ENCODE measurements at places on chromosomes 16 and 17.
A peak's percentile ranks its signal among the peaks of the same experiment; 100 is the strongest.

DNA sequence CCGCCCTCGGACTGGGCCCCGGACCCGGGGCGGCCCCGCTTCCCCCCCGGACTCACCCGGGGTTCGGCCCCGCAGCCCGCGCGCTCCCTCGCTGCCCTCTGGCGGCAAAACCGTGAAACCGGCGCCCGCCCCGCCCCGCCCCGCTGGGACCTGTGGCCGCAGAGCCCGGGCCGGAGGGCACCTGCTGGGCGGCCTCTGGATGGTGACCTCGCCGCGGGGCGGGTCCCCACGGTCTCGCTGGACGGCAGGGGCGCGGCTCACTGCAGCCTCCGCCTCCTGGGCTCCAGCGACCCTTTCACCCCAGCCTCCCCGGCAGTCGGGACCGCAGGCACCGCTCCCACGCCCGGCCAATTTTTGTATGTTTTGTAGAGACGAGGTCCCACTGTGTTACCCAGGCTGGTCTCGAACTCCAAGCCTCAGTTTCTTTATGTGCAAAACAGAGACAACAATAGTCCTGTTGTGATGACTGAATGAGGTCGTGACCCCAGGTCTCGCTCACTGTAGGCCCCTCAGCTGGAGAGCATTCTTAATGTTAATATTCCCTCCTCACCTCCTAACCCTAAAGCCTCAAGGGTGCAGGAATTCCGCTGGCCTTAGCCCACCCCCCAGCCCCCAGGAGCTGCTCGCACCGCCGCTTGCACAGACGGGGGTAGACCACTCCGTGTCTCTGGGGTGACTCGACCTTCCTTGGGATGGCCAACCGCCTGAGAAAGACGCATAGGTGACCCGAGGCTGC is 33.7 kb upstream of the RPH3AL start:
- DNase-seq: no peak

- DNase-seq: no peak
Measured at GRCh38 chr16:70687102-70687511, 1.3 kb upstream of the MTSS2 start.

GRCh38 chr17:75647061-75647460 is 13.8 kb downstream of the SMIM5 start:
- no peak for DNase-seq

GRCh38 chr17:79954281-79955166 is 81.1 kb downstream of the TBC1D16 start:
- no peak for DNase-seq

DNA sequence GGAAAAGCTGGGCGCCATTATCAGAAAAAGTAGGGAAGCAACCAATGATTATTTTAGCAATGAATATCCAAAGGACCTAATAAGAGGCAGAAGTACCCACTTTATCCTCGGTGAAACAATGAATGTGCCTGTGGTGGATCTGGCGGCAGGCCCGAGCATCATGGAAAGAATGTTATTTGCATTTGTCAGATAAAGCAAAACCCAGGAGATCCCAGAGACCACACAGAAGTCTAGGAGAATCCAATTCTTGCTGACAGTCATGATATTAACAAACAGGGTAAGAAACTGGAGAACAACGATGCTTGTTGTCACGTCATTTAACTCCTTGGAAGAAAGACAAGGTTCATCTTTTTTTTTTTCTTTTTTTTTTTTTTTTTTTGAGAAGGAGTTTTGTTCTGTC is 12.0 kb upstream of the TNRC6A start:
- DNase-seq: peak; percentile 34

DNA sequence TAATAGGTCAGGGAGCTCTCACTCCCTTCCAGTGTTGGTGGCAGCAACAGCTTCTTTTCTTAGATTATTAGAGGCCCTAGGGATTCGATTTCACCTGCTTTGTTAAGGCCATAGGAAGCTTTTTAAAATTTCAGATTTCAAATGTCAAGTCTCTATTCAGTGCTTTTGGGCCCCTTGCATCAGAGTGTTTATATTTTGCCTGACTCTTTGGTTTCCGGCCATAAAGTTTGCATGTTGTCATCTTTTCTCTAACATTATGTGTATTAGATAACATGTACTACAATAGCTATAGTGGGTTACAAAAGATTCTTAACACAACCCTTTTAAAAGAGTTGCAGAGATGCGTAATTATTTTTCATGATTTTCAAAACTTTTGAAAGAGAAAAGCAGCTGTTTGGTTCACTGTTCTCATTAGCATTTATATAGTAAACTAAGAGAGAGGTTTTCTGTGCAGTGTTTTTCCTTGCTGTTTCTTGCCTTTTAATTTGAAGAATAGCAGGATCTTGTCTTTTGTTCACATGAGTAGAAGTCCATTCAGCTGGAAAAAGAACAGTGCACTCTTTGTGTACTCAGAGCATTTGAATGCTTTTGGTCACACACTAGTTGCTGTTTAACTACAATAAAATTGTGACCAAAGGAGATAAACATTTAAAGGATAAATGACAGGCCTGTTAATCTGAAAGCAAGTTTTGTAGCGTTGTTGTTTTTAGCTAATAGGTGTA is 52.5 kb downstream of the FTO start:
- no peak for DNase-seq

- no peak for DNase-seq
Measured at GRCh38 chr17:6599364-6599763, 41.1 kb downstream of the KIAA0753 start.

DNA sequence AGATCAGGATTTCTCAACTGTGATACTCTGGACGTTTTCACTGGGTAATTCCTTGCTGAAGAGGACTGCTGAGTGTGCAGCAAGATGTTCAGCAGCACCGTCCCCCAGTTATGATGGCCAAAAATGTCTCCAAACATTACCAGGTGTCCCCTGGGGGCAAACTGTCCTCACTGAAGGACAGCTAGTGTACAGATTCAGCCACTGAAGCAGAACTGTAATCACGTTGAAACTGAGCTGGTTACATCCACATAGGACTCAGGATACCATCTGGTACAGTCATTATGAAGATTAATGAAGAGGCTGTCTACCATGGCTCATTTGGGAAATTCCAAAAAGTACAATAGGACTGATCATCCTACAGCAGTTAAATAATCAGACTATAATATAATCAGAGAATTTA is 43.3 kb upstream of the GINS3 start:
- no peak for DNase-seq

- no peak for DNase-seq
Measured at GRCh38 chr16:73163238-73163815, 115.4 kb upstream of the ZFHX3 start.

DNA sequence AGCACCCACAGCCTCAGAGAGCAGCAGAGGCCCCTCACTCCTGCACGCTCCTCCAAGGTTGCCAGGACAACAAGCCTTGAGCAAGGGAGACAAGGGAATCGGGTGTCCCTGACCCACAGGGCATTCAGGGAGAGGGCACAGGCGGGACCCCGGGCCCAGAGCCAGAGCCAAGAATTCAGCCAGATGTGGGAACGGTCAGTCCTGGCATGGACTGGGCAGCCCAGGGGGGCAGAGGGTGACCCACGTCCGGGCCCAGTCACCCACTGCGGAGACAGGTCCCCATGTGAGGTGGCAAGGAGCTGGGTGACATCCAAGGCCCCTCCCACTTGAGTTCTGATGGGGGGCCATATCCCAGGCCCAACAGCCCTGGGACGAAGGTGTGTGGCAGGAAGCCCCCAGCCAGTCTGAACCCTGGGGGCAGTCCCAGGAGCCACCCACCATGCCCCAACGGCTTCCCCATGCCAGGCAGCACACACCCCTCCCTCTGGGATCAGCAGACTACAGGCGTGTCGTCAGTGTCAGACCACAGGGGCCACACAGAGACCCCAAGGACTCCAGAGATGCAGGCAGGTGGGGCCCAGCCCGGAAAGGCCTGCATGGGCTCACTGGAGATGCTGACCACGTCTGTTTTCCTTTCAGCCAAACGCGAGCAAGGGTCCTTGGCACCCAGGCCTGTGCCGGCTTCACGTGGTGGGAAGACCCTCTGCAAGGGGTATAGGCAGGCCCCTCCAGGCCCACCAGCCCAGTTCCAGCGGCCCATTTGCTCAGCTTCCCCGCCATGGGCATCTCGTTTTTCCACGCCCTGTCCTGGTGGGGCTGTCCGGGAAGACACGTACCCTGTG is 23.0 kb downstream of the USP6 start:
- no peak for DNase-seq

GRCh38 chr17:4815043-4815675 is 8.2 kb downstream of the PLD2 start:
- DNase-seq: no peak

GRCh38 chr17:2396568-2397246 is 4.2 kb downstream of the MNT start:
- peak; percentile 99 for DNase-seq

DNA sequence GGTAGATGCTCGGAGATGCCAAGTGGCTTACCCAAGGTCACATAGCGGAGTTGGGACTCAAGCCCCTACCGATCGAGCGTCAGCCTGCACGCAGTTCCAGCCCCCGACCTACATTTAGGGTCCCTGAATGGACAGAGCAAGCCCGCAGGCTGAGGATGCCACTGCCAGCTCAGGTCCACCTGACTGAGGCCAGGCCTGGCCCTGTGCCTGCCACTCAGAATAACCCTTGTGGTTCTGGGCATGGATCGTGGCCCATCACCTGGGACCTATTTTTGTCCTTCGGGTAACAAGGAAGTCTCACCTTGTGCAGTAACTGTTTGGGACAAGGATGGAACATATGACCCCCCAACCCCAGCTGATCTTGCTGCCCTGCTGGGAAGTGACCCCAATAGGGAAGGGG is 17.1 kb downstream of the CDH16 start:
- DNase-seq: no peak

- no peak for DNase-seq
Measured at GRCh38 chr17:4064366-4064765, 78.5 kb downstream of the ZZEF1 start.

GRCh38 chr17:29568331-29569244 is at the start of gene TP53I13:
TSS of gene TP53I13 (plus strand) at chr17:29568701. CDS start at chr17:29568759, 58 bp downstream.
- DNase-seq: peak; percentile 79

- DNase-seq: peak; percentile 21
Measured at GRCh38 chr16:71537643-71538042, 11.4 kb downstream of the CHST4 start.

- DNase-seq: no peak
Measured at GRCh38 chr17:57210224-57210553, 46.1 kb upstream of the MSI2 start.

- DNase-seq: no peak
Measured at GRCh38 chr16:23323224-23324030, 21.3 kb downstream of the SCNN1B start.

DNA sequence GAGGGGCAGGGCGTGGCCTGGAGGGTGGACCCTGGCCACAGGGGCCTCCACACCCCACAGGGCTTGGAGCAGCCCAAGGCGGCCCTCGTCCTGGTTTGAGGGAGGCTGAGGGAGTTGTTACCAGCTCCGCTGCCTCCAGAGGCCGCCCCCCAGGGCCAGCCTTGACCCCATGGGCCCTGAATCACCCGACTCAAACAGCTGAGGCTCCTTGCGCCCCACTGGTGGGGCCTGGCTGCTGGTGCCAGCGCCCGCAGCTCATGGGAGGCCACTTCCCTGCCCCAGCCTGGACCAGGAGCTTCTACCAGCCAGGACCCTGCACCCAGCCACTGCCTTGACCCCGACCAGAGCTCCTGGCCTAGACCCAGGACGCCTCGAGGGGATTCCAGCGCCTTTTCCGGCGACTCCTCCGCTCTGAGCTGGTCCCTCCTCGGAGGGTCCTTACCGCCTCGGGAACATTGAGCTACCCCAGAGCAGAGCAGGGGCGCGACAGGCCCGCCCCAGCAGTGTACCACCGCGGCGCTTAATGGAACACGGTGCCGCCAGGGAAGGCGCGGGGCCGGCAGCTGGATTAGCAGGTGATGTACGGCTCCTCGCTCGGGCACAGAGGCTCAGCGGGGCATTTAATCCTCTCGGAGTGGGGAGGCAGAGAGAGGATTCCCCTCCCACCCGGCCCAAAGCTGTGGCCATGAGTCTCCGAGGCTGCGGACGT is 37.2 kb downstream of the GSE1 start:
- DNase-seq: no peak

- peak; percentile 21 for DNase-seq
Measured at GRCh38 chr17:5418858-5419355, 555 bp downstream of the NUP88 start.

GRCh38 chr16:48526058-48526957 is 83.7 kb downstream of the N4BP1 start:
- no peak for DNase-seq

DNA sequence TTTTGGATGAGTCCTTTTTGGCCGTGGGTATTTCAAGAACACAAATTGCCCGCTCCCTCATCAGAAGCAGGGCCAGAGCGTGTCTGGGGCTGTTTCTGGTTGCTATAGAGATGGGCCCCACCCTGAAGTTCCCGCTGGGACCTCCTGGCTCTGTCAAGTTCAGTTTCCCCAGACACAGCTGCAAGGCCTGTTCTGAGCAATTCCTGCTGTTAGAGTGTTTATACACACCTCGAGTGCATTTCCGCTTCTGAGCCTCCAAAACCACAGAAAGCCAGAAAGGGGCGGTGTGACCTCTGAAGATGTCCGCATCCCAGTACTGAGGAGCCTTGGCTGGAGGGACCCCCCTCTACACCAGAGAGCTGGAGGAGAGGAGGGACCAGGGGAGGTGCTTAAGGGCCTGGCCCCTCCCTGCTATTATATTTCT is 9.3 kb upstream of the WBP2 start:
- DNase-seq: peak; percentile 39

DNA sequence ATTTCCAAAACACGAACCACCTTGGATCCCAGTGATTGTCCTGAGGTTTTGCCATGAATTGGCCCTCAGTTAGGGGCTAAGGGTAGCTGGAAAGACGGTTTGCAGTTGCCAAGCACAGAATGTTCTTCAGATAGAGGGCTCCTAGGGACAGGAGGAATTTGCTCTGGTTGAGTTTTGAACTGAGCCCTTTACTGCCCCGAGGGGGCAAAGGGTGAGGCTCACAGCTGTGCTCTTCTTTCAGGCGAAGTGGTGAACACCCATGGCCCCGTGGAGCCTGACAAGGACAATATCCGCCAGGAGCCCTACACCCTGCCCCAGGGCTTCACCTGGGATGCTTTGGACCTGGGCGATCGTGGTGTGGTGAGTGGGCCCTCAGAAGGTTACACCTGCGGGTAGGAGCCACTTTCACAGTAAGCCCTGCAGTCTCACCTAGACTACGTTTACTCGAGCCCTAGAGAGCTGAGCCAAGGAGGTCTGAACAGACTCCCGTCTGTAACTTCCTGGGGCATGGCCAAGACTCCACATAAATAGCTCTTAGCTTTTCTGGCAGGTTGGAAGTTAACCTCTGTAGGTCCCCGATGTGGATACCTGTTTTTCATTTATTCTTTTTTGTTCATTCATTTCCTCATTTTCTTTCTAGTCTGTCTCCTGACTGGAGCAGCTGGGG is 32.5 kb downstream of the NMT1 start:
- DNase-seq: no peak

Measured in foreskin fibroblast (primary cell).